ENCODE measurements at places on chromosomes 11 and 22.

DNA sequence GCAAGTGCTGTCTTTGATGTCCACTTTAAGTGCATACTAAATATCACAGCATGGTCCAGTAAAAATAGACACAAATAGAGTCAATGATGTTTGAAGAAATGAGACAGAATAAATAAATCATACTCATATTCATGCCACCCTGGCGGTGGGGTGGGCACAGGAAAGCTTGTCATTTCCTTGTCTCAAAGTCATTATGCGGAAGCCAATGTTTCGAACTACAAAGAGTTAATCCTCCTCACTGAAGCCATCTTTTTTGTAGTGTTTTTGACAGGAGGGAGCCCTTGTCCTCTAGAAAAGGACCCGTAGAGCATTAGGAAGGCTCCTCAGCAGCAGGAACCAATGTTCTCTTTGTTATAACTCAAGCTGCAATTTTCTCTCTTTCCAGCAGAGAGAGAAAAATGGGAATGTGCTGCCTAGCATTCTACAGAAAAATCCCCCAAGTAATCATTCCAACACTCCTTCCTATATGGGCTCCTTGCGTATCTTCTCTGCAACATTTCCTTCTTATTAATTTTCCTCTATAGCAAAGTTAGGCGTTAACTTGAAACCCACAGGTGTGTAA, 30.6 kb downstream of the SC5D start:
- no peak for DNase-seq
- no peaks in the 10 kb centered on the region for H3K36me3 ChIP-seq
- H3K4me3 ChIP-seq, result no peak overlapping the region
- H3K27me3 ChIP-seq, result peaks cover 1% of the 10 kb centered on the region

GRCh38 chr11:62856333-62856895, 17.0 kb upstream of the WDR74 start:
- DNase-seq, result no peak
- H3K36me3 ChIP-seq, result peaks cover 35% of the 10 kb centered on the region
- H3K4me1 ChIP-seq, result peaks cover 41% of the 10 kb centered on the region
- peak overlapping the region; percentile 98 for H3K4me3 ChIP-seq

GRCh38 chr11:102683277-102683676, 22.3 kb downstream of the MMP27 start:
- no peak for DNase-seq
- H3K36me3 ChIP-seq, result no peaks in the 10 kb centered on the region
- peaks cover 5% of the 10 kb centered on the region for H3K4me1 ChIP-seq
- no peak overlapping the region for H3K27ac ChIP-seq

GRCh38 chr22:47048123-47049077, 285.9 kb downstream of the TBC1D22A start:
- H3K4me1 ChIP-seq, result peaks cover 25% of the 10 kb centered on the region
- H3K36me3 ChIP-seq, result peaks cover 7% of the 10 kb centered on the region
- no peak overlapping the region for H3K4me3 ChIP-seq
- H3K27ac ChIP-seq, result no peak overlapping the region

GRCh38 chr11:102467080-102467708, 14.6 kb upstream of the TMEM123 start:
- H3K36me3 ChIP-seq, result no peaks in the 10 kb centered on the region
- H3K4me3 ChIP-seq, result no peak overlapping the region
- H3K27me3 ChIP-seq, result peaks cover 2% of the 10 kb centered on the region
- peaks cover 15% of the 10 kb centered on the region for H3K4me1 ChIP-seq
- DNase-seq, result no peak
- H3K27ac ChIP-seq, result no peak overlapping the region

DNA sequence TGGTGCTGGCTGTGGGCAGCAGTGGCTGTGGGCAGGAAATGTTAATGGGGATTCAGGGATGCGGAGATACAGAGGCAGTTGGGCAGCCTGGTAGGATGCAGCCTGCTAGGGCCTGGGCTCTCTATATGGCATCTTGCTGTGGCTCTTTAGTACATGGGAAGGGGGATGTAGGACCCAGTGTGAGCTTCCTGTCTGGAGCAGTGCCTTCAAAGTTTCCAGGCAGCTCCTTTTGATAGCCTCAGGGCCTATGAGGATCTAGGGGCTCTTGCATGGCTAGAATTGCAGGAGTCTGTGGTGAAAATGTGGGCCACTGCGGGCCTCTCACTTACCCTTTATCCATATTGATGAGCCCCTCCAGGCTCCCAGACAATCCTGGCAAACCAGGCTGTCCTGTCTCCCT, 213.2 kb upstream of the SNX19 start:
- no peak overlapping the region for H3K27ac ChIP-seq
- no peaks in the 10 kb centered on the region for H3K36me3 ChIP-seq
- no peak for DNase-seq
- no peaks in the 10 kb centered on the region for H3K4me1 ChIP-seq
- H3K4me3 ChIP-seq, result no peak overlapping the region

DNA sequence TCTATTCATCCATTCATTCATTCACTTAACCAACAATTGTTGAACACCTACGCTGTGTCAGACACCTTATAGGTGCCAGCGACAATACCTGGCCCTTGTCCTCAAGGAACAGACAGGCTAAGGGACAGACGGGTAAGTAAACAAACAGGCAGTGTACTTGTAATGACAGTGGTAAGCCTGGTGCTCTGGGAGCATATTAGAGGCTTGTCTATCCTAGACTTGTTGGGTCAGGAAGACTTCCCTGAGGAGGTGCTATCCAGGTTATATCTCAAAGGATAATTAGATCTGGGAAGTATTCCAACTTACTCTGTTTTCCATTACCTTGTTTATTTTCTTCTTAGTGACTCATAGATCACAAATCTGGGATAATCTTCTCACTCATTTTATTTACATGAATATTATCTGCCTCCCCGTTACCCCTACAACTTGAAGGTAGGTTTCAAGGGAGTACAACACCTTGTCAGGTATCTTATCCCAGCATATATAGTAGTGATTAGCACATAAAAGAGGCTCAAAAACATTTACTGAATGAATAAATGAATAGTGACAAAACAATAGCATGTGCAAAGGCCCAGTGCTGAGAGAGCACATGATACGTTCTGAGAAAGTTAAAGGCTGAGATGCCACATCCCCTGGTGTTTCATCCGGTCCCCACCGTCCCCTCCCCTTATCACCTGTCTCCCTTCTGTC, 75.3 kb upstream of the NCAM1 start:
- no peaks in the 10 kb centered on the region for H3K27me3 ChIP-seq
- no peak for DNase-seq
- H3K36me3 ChIP-seq, result no peaks in the 10 kb centered on the region

DNA sequence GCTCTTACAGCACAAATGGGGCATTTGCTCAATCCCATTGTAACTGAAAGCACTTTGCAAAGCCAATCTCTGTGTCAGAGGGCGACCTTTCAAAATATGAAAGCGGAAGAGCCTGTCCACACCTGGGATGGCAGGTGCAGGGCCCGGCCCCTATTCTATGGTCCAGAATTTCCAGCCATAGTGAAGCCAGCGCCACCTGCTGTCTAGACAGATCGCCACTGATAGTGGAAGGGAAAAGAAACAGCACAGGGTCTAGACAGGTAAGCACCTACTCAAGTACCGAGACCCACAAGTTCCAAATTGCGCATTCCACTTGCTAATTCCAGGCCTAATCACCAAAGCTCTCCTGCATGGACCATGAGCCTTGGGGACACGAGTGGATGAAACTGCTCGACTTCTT, 141.4 kb downstream of the NTM start:
- H3K4me3 ChIP-seq, result no peak overlapping the region
- H3K4me1 ChIP-seq, result no peaks in the 10 kb centered on the region
- no peaks in the 10 kb centered on the region for H3K36me3 ChIP-seq
- no peaks in the 10 kb centered on the region for H3K27me3 ChIP-seq
- peak; percentile 59 for DNase-seq

GRCh38 chr11:44766112-44766971, 39.6 kb downstream of the TSPAN18 start:
- DNase-seq, result no peak
- H3K36me3 ChIP-seq, result peaks cover 82% of the 10 kb centered on the region
- peaks cover 2% of the 10 kb centered on the region for H3K27me3 ChIP-seq

GRCh38 chr11:48107188-48107704, 109.4 kb upstream of the OR4B1 start:
- H3K27ac ChIP-seq, result peak overlapping the region; percentile 14
- no peak overlapping the region for H3K4me3 ChIP-seq
- peaks cover 6% of the 10 kb centered on the region for H3K27me3 ChIP-seq
- H3K36me3 ChIP-seq, result no peaks in the 10 kb centered on the region

GRCh38 chr22:47230251-47230650, 467.8 kb downstream of the TBC1D22A start:
- H3K27me3 ChIP-seq, result peaks cover 1% of the 10 kb centered on the region
- H3K36me3 ChIP-seq, result peaks cover 4% of the 10 kb centered on the region
- DNase-seq, result no peak
- H3K27ac ChIP-seq, result no peak overlapping the region

GRCh38 chr11:68859123-68859522, 17.4 kb upstream of the CPT1A start:
- H3K36me3 ChIP-seq, result peaks cover 5% of the 10 kb centered on the region
- H3K4me1 ChIP-seq, result peaks cover 4% of the 10 kb centered on the region
- no peak overlapping the region for H3K4me3 ChIP-seq
- H3K27ac ChIP-seq, result no peak overlapping the region

GRCh38 chr11:83863272-83863671, 577.1 kb upstream of the CCDC90B start:
- H3K36me3 ChIP-seq, result no peaks in the 10 kb centered on the region
- no peak overlapping the region for H3K4me3 ChIP-seq
- H3K27ac ChIP-seq, result no peak overlapping the region
- H3K4me1 ChIP-seq, result peaks cover 6% of the 10 kb centered on the region
- H3K27me3 ChIP-seq, result no peaks in the 10 kb centered on the region

DNA sequence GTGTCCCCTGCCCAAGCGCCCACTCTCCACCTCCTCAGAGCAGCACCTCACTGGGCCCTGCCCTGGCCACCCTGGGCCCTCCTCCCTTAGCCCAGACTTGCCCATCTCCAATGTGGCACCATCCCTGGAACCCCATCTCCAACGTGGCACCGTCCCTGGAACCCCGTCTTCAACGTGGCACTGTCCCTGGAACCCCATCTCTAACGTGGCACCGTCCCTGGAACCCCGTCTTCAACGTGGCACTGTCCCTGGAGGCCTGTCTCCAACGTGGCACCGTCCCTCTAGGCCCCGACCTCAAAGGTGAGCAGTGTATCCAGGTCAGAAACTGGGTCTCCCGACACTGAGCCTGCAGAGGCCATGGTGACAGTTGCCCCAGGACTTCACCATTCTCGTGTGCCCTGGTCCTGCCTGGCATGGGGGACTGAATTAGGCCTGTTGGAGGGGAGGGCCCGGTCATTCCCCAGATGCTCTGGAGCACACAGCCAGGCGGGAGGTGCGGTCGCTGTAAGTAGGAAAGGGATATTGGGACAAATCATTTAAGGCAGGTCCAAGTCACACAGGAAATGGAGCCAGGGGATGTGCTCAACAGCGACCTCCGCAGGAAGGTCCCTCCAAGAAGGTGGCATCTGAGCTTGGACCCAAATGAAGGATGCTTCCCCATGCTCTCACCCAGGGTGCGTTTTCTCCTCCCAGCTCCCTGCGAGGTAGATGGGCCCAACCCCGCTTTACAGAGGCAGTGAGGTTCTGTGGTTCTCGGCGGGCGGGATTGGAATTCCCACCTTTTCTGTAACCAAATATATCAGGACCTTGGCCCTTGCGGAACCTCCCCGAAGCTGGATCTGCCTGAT, 2.4 kb upstream of the CTSD start:
- H3K4me3 ChIP-seq, result no peak overlapping the region
- no peaks in the 10 kb centered on the region for H3K36me3 ChIP-seq
- H3K27me3 ChIP-seq, result peaks cover 8% of the 10 kb centered on the region
- no peak overlapping the region for H3K27ac ChIP-seq
- H3K4me1 ChIP-seq, result peaks cover 3% of the 10 kb centered on the region

DNA sequence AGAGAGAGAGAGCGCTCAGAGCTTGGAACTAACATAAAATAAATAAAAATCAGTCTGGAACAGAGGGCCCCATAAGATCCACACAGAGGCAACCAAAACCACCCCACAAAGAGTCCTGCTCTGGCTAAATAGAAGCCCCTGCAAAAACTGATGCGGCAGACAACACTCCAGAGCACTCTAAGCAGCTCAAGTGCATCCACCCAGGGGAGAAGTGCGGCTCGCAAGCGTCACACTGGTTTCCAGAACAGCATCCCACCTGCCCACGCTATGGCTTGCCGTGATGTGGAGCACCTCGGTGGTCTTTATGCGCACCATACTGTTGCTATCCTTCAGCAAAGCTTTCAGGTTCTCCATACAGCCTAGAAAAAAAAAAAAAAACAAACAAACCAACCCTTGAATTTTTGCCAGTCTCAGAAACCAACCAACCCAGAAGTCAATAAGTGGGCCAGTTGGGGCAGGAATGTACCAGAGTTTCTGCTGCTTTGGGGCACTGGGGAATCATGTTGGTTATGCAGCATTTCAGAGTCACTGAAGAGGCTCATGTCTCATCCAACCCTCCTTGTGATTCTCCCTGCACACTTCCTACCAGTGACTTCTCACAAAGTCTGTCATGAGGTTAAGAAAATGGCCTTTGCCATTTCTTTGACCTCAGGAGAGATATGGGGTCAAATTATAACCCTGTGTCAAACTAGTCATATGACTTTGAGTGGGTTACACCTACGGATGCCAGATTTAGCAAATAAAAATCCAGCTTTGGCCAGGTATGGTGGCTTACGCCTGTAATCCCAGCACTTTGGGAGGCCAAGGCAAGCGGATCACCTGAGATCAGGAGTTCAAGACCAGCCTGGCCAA, 3.0 kb downstream of the RSPH14 start:
- peaks cover 9% of the 10 kb centered on the region for H3K27me3 ChIP-seq
- DNase-seq, result no peak
- no peak overlapping the region for H3K27ac ChIP-seq
- H3K4me1 ChIP-seq, result peaks cover 16% of the 10 kb centered on the region
- H3K4me3 ChIP-seq, result no peak overlapping the region
- H3K36me3 ChIP-seq, result no peaks in the 10 kb centered on the region

DNA sequence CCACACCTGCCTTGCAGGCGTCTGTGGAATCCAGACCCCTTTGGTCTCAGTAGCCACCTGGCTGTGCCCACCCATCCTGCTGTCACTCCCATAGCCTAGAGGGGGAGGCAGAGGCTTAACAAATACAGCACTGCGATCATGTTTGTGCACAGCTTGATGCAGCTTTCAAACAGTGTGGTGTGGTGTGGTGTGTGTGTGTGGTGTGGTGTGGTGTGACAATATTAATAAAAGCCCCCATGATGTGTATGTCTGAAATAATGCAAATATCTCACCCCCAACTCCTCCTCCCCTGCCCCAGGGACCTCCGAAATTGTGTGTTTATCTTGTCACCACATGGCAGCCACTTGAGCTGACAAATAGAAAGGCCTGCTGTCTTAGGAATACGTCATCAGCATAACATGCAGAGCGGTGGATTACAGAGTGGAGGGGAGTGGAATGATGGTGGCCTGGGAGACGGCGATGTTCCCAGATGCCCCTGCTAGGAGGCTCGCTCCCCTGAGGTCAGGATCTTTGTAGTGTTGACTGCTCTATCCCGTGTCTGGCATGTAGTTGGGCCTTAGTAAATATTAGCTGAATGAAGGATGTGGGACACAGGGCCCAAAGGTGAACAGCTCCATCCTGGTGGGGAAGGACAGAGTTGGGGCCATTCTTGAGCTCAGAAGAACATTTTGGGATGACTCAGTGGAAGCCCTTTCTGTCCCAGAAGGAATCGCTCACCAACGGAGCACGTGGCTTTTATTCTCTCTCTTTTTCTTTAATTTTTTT, 2.8 kb downstream of the PDXP start:
- H3K27ac ChIP-seq, result no peak overlapping the region
- H3K27me3 ChIP-seq, result peaks cover 15% of the 10 kb centered on the region
- H3K4me1 ChIP-seq, result peaks cover 14% of the 10 kb centered on the region
- DNase-seq, result no peak
